ENCODE measurements at places on chromosomes 3 and 15. TPM values are rescaled to one million over a fixed set of nuclear protein-coding genes. Genes with fewer than 3 reads are reported as not detected.

CATSPER2 gene
- total RNA-seq = 9.2 TPM

TF gene
- 3.2 TPM for total RNA-seq

ALDH1L1 gene
- 25.6 TPM for total RNA-seq

MUC20 gene
- 170 TPM for total RNA-seq

ISLR gene
- total RNA-seq = 3.6 TPM

DUOX2 gene
- total RNA-seq = 40.0 TPM

MELTF gene
- total RNA-seq = 15.7 TPM

MYO9A gene
- 34.3 TPM for total RNA-seq

LMAN1L gene
- total RNA-seq = not detected

OR5K2 gene
- total RNA-seq = not detected

PRR23E gene
- not detected for total RNA-seq

C2CD4A gene
- 3.7 TPM for total RNA-seq

SLC25A36 gene
- 38.1 TPM for total RNA-seq

CHST2 gene
- total RNA-seq = 2.5 TPM

PSMA4 gene
- total RNA-seq = 212 TPM

TM4SF18 gene
- 2.1 TPM for total RNA-seq

INKA1 gene
- total RNA-seq = 0.88 TPM

ECE2 gene
- 0.37 TPM for total RNA-seq

CDCP1 gene
- 107 TPM for total RNA-seq

TFRC gene
- total RNA-seq = 282 TPM

THRB gene
- 27.6 TPM for total RNA-seq

CADPS gene
- total RNA-seq = 2.9 TPM

WDR53 gene
- total RNA-seq = 8.0 TPM

LMLN gene
- total RNA-seq = 5.0 TPM

RGMA gene
- 12.4 TPM for total RNA-seq

PSTPIP1 gene
- total RNA-seq = 4.2 TPM

OR5H2 gene
- not detected for total RNA-seq

NRROS gene
- 2.1 TPM for total RNA-seq
